ENCODE measurements at places on chromosomes 3 and 15.

GRCh38 chr3:120753810-120754209, 11.3 kb downstream of the GTF2E1 start:
- no peak for DNase-seq

GRCh38 chr3:178446059-178446458, 90.2 kb upstream of the KCNMB2 start:
- DNase-seq, result no peak

DNA sequence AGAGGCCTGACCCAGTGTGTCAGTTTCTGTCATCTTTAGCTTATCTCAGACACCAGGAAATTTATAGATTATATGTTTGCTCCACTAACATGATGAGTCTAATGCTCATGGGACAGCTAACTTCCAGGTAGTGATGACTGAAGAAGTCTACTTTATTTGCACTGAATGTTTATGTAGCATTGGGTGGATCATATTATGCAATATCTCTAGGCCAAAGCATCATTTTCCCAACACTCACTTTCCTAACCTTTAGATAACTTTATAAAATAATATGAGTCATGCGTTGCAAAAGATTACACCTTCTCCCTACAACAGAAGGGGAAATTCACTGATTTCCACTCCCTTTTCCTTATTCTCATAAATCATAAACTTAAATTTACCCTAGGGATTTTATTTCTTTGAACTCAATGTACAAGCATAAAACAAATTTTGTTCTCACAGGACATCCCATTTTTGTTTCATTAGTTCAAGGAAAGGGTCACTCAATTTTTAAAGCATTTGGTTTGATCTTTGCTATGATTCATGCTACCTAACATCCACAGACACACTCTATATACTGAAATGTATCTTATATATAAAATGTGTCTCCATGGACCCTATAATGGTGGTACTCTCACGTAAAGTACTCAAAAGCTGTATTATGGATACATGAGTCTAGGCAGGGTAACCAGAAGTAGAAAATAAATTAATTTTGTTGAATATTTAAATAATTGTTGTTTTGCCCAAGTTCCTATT, 225.2 kb downstream of the WDR72 start:
- DNase-seq, result no peak

DNA sequence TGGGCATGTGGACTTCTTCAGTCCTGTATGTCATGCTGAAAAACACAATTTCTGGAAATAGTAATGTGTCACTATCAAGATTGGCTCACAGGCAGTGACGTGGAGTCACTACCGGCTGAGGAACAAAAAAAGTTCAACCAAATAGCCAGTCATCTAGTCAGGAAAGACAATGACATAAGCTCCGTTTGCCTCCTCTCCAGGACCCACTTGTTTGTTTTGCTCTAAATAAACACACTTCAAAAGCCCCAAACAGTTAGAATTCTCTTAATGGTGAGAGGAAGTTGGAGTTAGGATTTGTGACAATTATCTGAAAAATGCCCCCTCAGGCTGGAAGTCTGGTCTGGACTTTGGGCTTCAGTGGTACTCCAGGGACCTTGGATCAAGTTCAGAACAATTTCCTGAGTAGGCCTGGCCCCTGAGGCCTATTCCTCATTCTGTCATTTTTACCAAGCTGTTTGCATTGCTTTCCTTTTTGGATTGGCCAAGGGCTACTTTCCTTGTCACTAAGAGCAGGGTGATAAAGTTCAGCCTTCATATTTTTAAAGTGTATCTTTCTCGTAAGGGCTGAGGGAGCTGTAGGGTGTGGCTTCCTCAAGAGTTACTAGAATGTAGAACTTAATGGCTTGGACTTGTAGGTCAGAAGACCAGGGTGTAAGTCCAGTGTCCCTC, 98.9 kb downstream of the EOMES start:
- DNase-seq, result no peak

GRCh38 chr15:39142500-39142899, 438.4 kb upstream of the THBS1 start:
- DNase-seq, result no peak
